ENCODE measurements at places on chromosomes 7 and 10.
A peak's percentile ranks its signal among the peaks of the same experiment; 100 is the strongest.

DNA sequence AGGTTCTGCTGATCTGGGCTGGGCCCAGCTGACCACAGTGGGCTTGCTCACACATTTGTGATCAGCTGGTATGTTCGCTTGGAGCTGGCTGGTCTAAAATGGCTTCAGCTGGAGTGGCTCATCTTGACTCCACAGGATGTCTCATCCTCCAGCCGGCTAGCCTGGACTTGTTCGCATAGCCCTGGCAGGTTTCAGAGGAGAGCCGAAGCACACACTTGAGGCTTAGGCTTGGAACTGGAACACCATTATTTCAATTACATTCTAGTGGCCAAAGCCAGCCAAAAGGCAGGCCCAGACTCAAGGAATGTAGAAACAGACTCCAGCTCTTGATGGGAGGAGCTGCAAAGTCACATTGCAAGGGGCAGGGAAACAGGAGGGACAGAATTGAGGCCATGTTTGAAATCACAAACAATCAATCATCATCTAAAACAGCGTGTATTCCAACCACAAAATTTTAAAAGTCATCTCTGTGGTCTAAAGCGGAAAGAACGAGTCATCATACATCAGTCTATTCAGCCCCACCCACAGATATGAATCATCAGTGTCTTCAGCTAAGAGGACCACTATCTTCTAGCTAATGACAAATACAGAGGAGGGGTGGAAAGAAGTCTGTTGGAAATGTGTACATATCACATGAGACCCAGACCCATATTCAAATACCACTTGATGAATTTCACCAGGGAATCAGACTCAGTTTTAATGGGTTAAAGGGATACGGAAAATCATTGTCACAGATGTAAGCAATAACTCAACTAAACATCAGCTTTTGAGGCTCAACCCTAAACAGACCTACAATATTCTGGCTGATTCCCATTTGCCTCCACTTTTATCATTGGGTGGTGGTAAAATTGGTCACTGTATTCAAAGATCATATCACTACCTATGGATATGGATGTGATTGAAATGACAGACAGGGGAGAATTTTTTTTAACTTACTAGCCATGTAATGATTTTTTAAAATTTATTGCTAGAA is 139.0 kb upstream of the MKLN1 start:
- DNase-seq: peak; percentile 91

DNA sequence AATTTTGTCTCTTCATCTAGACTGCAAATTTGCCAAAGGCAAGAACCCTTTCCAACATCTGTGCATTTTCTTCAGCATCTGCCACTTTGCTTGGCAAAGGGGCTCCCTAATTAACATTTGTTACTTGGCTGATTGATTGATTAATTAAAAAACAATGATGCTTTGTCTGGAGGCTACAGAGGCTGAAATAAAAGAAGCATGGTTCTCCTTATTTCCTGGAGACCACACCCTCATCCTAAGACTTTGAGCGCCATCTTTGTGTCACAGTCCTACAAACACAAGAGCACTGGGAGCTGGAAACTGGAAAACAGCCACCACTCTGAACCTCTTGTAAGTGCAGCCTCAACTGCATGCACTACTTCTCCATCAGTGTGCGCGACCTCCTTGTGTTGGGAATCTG is 189.2 kb downstream of the C7orf25 start:
- DNase-seq: no peak

- no peak for DNase-seq
Measured at GRCh38 chr10:112332509-112333228, 41.2 kb upstream of the ACSL5 start.

DNA sequence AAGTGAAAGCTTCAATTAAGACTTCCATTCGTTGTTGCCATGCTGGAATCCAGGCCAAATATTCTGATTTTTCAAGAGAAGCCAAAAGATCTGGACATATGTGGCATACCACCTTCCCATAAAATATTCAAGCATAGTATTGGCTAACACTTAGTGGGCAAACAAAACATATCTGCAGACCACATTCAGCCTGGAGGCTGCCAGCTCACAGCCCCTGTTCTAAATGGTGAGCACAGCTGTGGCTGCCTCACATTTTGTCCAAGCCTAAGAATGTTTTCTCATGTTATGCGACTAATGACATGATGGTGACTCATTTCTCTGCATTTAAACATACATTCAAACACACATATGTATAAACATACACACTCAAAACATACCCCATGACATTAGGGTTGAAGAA is 10.6 kb upstream of the CALU start:
- DNase-seq: peak; percentile 25

GRCh38 chr7:33754933-33755928 is 150.1 kb upstream of the BMPER start:
- no peak for DNase-seq

DNA sequence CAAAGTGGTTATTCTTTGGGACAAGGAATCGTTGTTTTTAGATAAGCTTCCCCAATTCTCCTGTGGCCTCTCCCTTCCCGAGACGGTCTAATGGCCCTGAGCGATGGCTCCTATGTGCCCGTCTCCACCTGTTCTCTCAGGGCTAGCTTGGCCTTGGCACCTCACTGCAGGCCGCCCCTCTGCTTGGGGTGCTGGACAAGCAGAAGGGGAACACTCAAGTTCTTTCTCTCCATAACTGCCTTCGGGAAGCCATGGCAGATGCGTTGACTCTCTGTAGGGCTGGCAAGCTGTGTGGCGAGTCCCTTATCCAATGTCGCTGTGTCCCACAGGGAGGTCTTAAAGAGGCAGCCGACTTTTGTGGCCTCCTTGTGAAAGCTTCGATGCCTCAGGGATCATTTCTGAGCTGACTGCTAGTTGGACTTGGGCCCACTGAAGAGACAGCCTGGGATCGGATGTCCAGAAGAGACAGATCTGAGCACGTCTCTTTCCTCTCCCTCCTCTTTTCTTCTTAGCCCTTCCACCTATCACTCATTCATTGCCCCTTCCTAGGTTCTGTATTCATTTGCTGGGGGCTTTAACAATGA is 70.8 kb downstream of the GRK5 start:
- DNase-seq: no peak

- DNase-seq: no peak
Measured at GRCh38 chr7:75621124-75621523, 117.6 kb downstream of the HIP1 start.

- no peak for DNase-seq
Measured at GRCh38 chr7:132943645-132944044, 138.2 kb downstream of the CHCHD3 start.

Measured in amniotic stem cell (primary cell).